ENCODE measurements at places on chromosomes 6 and 20.

DNA sequence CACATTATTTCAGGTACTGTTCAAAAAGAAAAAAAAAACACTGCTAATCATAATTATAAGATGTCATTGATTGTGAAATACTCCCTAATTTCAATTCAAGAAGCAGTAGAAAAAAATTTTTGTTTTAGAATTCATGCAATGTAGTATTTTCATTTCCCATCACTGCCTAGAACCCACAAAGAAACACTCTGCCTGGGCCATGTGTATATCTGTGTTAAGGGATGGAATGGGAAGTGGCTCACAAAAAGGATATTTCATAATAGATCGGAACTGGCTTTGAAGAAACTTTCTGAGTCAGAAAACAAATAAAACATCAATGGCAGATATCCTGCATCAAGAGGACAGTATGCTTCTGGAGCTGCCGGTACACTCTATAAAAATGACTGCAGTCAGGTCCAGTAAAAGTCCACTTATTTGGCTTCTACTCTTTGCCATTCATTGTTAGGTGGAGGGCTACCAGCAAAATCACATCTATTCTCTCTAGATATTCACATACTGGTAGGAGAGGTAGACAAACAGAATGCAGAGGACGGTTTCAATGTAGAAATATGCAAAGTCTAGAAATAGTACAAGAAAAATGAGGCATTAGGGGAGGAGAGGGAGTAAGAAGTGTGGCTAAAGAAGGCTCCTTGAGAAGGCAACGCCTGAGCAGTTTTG is 135.0 kb upstream of the TNFAIP3 start:
- no peak for DNase-seq

- no peak for DNase-seq
Measured at GRCh38 chr6:109290143-109290931, 91.9 kb downstream of the CD164 start.

DNA sequence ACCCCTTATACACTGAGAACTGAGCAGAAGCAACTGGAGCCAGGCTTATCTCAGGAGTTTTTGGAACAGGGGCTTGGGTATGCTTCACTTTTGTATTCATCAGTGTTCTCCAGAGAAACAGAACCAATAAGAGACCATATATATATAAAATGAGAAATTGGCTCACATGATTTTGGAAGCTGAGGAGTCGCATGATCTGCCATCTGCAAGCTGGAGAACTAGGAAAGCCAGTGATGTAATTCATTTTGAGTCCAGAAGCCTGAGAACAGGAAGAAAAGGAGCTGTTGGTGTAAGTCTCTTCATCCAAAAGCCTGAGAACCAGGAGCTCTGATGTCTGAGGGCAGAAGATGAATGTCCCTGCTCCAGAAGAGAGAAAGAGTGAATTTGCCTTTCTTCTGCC is 272.0 kb downstream of the SLC35F1 start:
- no peak for DNase-seq

DNA sequence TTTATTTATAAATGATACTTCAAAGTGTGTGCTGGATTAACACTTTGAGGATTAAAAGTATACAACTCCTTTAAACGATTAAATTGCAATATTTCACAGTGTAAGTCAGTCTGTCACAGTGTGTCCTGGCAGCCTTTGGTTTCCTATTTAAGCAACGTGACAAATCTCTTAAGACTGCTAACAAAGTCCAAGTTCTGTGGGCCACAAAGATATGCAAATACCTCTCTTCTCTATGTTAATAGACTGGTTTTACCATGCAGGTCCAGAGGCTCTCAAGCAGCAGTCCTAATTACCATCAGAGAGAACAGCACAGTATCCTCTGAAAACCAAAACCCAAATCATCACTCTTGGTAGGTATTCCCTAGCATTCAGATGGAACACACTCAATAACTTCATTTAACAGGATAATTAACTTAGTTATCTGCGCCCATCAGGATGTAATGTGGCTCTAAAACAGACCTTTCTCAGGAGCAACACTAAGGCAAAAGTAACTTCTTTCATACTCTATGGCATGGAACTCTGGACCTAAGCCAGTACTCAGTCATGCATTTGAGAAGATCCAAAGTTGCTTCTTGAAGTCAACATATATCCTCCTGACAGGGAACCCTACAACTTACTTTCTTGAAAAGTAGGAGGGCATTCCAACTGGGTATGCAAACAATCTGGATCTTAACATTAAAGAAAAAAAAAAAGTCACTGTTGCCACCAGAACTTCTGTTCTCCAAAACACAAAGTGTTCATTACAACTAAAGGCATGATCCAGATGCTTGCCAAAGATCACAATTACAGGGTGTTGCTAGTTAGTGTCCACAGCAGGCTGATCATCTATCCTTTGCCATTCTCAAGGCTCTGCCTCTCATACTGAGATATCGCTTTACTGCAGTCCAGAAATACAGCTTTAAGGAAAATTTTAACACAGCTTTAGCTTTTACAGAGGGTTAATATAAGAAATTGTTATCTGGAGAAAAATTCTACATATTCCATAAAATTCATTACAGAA is 53.2 kb downstream of the MAN1A1 start:
- no peak for DNase-seq

DNA sequence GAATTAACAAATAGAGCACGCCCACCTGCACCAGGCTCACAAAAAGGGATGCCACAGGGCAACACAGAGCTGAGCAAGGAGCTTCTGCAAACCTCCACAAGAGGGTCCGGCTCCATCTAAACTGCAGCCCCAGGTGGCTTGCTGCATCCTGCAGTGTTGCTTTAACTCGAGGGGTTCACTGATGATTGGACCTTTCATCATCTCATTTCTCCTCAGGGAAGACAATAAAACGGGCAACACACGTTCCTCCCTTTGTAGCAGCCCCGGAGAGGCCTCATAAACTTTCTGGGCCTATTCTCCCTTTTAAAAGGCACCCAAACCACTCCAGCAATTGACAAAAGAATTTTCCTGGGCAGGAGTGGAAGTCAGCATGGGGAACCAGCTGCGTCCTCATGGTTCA is 161.5 kb upstream of the CDH4 start:
- DNase-seq: no peak

GRCh38 chr20:36632487-36633284 is 13.3 kb downstream of the SLA2 start:
- DNase-seq: no peak

- no peak for DNase-seq
Measured at GRCh38 chr6:32082935-32083334, 26.2 kb downstream of the TNXB start.

- no peak for DNase-seq
Measured at GRCh38 chr6:138242987-138243592, 24.8 kb upstream of the PBOV1 start.

- DNase-seq: no peak
Measured at GRCh38 chr6:130708338-130708737, 118.9 kb upstream of the SMLR1 start.

DNA sequence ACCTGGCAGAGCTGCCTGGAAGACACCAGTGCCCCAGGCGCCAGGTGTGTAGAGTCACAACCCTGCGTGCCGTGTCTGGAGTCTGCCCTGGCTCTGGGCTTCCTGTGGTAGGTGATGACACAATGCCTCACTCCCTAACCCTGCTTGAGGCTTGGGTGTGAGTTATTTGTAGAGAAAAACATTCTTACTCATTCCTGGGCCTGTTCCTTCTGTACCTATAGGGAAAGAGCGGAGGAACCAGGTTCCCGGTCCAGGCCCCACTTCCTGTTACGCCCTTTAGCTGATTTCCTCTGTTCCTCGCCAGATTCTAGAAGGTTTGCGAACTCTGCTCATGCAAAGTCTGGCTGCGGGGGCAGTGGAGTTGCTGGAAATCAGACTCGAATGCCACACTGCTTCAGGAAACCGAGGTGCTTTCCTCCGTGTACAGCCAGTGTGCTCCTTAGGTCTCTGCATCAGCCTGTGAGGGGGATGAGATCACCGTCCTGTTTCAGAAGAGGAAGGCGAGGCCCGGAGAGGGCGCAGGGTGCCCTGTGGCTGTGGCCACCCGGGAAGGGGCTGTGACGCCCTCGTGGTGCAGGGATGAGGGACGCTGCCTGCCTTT is 67.1 kb upstream of the DUSP22 start:
- DNase-seq: no peak

GRCh38 chr20:45742596-45742995 is 20.4 kb downstream of the SPINT4 start:
- no peak for DNase-seq

DNA sequence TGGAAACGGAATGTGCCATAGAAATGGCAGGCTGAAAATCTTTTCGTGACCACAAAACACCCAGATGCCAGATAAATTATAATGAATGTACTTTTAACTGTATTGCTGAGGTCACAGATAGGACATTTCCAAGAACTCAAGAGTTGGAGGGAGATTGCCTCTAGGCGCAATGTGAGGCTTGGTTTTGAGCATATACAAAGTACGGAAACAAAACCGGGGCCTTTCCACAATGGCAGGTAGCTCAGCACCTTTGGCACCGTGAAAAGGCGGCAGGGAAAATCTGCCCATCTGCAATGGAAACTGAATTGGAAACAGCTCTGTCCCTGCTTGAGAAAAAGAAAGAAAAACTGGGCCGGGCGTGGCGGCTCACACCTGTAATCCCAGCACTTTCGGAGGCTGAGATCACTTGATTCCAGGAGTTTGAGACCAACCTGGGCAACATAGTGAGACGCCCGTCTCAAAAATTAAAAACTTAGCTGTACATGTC is 10.5 kb upstream of the C20orf144 start:
- DNase-seq: no peak

GRCh38 chr20:31500527-31500926 is 13.7 kb upstream of the HM13 start:
- DNase-seq: no peak

Measured in frontal cortex (tissue), 4 donors.